A549 (cell line): ENCODE measurements at places on chromosomes 5 and 9.

GRCh38 chr9:79658926-79659325 lies 87.2 kb downstream of the TLE4 start:
- no peak for DNase-seq

DNA sequence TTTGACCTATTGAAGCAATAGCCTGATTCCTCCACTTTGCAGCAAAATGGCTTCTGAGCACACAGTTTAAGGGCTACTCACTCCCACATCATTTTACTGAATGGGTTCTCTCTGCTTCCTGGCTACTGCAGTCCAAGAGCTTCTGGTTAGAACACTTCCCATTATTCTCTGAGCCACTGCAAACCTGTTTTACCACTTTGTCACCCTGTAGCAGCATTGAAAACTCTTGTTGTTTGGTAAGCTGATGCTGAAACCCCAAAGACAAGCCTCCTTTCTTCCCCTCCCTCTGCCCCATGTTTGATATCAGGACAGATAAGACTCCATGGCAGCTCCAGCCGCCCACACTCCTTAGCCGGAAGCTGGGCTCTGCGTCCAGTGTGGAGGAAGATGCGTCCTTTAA lies 84.4 kb upstream of the RARS1 start:
- DNase-seq, result no peak

- DNase-seq, result no peak
These were observed 1999.3 kb upstream of the CDH9 start for GRCh38 chr5:29037716-29038115.

GRCh38 chr5:132190161-132190817 lies 37.4 kb downstream of the P4HA2 start:
- peak; percentile 85 for DNase-seq

GRCh38 chr5:3127423-3127911 lies 376.0 kb upstream of the IRX2 start:
- no peak for DNase-seq

- DNase-seq, result no peak
These were observed 42.8 kb upstream of the CDK20 start for GRCh38 chr9:88017096-88017495.

GRCh38 chr9:90368241-90368640 lies 274.4 kb downstream of the DIRAS2 start:
- DNase-seq, result no peak

DNA sequence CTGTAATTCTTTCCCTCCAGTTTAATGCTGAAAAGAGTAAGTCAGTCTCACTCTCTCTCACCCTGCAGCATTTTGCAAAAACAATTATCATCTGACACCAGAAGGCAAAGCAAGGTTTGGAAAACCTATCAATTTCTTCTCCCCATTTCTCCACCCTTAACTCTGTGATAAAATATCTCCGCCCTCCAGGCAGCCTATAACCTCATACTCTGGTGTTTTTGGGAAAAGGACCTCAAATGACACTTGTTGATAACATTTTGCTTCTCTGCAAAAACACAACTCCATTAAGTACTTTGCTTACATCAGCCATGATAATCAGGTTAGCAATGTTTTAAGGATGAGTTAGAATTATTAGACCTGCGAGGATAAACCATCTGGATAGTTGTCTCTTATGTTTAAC lies 2.3 kb downstream of the ANKH start:
- DNase-seq, result no peak

GRCh38 chr9:77648234-77649108 lies at the start of gene GNA14:
TSS of gene GNA14 (minus strand) at chr9:77648322. CDS start at chr9:77647793, 529 bp downstream.
- DNase-seq, result no peak

DNA sequence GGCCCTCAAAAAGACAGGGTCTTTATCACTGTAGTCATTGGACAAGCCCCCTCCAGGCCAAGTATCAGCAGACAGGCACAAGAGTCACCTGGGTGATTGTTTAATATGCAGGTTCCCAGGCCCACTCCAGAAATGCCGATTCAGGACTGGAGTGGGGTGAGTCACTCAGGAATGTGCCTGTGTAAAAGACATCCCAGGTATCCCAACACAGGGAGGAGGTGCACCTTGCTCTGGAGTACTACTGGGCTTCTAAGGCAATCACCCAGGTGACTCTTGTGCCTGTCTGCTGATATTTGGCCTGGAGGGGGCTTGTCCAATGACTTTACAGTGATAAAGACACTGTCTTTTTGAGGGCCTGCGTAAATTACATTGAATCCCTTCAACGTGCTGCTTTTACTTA lies 40.6 kb downstream of the ACTL7B start:
- no peak for DNase-seq

DNA sequence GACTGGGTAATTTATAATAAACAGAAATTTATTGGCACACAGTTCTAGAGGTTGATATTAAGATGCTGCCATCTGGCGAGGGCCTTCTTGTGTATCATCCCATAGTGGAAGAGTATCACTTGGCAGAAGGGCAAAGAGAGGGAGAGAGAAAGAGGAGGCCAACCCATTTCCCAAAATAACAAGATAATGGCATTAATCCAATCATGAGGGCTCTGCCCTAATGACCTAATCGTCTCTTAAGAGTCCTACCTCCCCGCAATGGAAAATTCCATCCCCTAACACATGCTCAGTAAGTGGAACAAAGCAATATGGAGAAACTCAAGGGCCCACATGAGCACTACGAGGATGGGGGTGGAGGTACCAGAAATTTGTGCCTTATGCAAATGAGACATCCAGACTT lies 17.6 kb upstream of the VDAC1 start:
- DNase-seq, result no peak
